Mammary epithelial cell (primary cell): ENCODE measurements at places on chromosomes 4 and X. TPM values are rescaled to one million over a fixed set of nuclear protein-coding genes. Genes with fewer than 3 reads are reported as not detected.
A peak's percentile ranks its signal among the peaks of the same experiment; 100 is the strongest.

DNA sequence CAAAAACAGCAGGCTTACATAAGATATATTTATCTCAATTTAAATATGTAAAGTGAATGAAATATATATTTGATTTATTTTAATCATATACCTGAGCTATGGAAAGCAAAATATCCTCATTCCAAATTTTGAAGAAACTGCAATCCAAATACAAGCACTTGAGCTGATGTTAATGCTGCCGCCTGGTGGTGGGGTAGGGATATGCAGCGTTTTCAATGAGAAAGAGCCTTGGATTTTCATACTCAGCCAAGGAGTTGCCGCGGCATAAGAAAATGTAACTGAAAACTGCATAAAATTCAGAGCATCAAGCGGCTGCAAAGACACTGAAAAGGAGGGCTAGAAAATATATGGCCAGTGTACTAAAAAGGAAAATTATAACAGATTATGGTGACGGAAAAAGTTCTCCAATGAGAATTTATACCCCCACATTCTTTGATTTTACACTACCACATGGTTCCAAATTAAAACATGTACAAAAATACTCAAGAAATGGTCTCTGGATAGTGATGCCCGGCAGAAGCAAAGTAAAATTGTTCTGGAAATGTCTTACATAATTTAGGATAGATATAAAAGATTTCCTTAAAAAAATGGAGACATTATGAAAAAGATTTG, 660.3 kb upstream of the PITX2 start:
- peak; percentile 32 for DNase-seq

- DNase-seq: peak; percentile 67
Observed at GRCh38 chr4:147825451-147826287, 93.8 kb downstream of the ARHGAP10 start.

DNA sequence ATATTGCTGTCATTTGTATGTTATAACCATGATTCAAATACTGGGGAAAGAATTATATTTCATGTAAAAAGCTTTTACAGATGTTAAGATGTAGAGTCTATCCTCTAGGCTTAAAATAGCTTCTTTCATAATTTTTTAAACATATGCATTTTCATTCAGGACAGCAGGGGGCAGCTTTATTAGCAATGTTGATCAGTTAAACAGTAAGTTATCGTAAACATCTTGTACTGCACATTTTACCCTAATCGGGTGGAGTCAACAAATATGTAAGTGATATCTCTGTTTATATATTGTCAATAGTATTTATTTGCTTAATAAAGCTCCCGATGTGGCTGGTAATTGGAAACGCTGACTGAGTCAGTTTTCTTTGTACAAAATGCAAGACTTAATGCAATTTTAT, 142.5 kb upstream of the MED14 start:
- peak; percentile 9 for DNase-seq

SPANXD gene
- not detected in 2 replicates for total RNA-seq

EDNRA gene
- 19.2 TPM for total RNA-seq

DNA sequence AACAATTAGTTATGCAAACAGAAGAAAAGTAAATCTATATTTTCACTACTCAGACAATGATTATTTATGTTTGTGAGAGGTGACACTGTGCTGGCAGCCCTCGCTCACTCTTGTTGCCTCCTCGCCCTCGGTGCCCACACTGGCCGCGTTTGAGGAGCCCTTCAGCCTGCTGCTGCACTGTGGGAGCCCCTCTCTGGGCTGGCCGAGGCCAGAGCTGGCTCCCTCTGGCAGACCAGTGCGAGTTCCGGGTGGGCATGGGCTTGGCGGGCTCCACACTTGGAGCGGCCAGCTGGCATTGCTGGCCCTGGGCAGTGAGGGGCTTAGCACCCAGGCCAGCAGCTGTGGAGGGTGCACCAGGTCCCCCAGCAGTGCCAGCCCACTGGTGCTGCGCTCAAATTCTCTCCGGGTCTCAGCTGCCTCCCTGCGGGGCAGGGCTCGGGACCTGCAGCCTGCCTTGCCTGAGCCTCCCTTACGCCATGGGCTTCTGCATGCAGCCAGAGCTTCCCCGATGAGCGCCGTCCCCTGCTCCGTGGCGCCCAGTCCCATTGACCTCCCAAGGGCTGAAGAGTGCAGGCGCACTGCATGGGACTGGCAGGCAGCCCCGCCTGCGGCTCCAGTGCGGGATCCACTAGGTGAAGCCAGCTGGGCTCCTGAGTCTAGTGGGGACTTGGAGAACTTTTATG, 902.6 kb downstream of the PDHA2 start:
- no peak for DNase-seq

- DNase-seq: peak; percentile 30
Observed at GRCh38 chr4:102477657-102478056, 23.5 kb upstream of the NFKB1 start.

OCRL gene
- total RNA-seq: 30.8 and 39.3 TPM in 2 replicates

FRMD7 gene
- not detected in 2 replicates for total RNA-seq

GRCh38 chr4:64814616-64815015, 405.4 kb upstream of the TECRL start:
- DNase-seq: no peak

- DNase-seq: no peak
Observed at GRCh38 chr4:80335226-80335553, 340 bp upstream of the CFAP299 start.

GRCh38 chrX:72312311-72312940, 6.7 kb upstream of the CITED1 start:
- peak; percentile 52 for DNase-seq

- peak; percentile 69 for DNase-seq
Observed at GRCh38 chrX:68114573-68115129, 318.6 kb downstream of the OPHN1 start.

- peak; percentile 40 for DNase-seq
Observed at GRCh38 chr4:21780148-21780547, 168.4 kb downstream of the KCNIP4 start.

SRPK3 gene
- 0.33 TPM for total RNA-seq

GRCh38 chr4:13766761-13767540, 139.4 kb upstream of the BOD1L1 start:
- DNase-seq: peak; percentile 35

EREG gene
- total RNA-seq: 9.5 TPM

GRCh38 chrX:46571423-46572339, 1.9 kb upstream of the CHST7 start:
- DNase-seq: no peak

TSPAN7 gene
- 0.59 and 0.61 TPM in 2 replicates for total RNA-seq

DNA sequence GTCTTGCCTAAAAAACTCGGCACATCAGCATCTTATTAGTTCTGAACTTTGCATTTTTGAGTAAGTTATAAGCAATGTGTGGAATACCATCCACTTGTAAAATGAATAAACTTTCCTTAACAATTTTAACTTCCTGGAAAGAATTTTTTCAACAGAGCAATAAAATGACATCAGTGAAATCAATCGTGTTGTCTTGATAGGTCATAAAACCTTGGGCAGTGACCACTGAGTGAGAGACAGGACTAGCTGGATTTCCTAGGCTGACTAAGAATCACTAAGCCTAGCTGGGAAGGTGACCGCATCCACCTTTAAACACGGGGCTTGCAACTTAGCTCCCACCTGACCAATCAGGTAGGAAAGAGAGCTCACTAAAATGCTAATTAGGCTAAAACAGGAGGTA, 403.0 kb upstream of the CNKSR2 start:
- no peak for DNase-seq

DNA sequence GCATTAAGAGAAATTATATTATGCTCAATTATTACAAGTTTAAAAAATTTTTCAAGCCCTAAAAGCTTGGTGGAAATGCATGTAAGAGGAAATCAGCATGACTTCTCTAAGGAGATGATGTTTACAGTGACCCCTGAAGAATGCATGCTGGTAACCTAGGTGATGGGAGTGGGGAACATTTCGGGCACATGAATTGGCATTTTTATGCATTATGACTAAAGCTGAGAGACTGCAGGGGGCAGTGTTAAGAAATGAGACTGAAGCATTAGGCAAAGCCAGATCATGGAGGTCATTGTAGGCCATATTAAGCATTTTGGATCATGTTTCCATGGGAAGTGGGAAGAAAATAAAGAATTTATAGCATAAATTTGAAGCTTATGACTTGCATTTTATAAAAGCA, 421.3 kb downstream of the FAT4 start:
- no peak for DNase-seq

DNA sequence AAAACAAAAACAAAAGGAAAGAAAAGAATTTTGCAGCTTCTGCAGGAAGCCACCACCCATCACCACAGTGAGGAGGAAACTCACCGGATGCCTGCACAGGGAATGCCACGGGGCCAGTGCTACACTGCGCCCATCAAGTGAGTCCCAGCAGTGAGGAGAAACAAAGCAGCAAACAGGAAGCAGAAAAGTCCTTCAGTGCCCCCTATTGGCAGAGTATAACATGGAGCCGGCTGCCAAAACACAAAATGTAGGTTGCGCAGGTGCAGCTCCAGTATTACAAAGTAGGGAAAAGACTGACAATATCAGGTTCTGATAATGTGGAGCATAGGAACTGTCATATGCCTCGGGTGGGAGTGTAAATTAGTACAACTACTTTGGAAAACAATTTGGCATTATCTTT, 23.3 kb upstream of the SCML2 start:
- no peak for DNase-seq

BMPR1B gene
- 1.7 and 2.7 TPM in 2 replicates for total RNA-seq

GRCh38 chr4:182221987-182222386, 21.2 kb upstream of the TENM3 start:
- DNase-seq: no peak

GAB1 gene
- 14.6 and 20.7 TPM in 2 replicates for total RNA-seq

RNF150 gene
- total RNA-seq: 5.0 TPM

RPS6KA6 gene
- 9.0 TPM for total RNA-seq

POU3F4 gene
- not detected in 2 replicates for total RNA-seq

DNA sequence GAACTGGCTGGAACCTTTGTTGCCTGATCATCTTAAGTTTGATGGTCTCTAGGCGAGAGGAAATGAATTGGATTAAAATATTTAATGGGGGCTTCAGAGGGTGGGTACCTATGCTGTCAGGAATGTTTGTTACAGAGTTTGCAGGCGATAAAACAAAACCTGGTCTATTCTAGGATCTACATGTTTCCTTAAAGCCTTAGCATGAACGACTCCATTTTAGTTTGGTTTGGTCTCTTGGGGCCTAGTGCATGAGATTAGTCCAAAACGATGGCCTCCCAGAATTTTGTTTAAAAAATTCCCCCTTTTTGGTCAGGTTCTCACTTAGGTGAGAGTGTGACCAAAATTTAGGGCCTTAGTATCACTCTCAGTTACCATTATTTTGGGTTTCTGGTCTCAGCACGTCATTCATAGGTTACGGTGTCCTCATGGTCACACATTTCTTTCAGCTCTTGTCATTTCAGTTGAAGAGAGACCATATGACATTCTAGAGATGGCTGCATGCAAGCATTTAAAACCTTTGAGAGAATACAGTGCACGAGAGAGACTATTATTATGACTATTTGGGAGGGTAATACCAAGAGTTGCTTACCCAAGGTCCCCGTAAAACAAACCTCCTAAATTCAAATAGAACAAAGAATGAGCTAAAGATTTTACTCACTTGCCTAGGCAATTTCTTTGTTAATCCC, 13.8 kb downstream of the MOB1B start:
- no peak for DNase-seq

RTL3 gene
- total RNA-seq: not detected in 2 replicates

- no peak for DNase-seq
Observed at GRCh38 chr4:170476351-170476750, 386.6 kb upstream of the AADAT start.

DNA sequence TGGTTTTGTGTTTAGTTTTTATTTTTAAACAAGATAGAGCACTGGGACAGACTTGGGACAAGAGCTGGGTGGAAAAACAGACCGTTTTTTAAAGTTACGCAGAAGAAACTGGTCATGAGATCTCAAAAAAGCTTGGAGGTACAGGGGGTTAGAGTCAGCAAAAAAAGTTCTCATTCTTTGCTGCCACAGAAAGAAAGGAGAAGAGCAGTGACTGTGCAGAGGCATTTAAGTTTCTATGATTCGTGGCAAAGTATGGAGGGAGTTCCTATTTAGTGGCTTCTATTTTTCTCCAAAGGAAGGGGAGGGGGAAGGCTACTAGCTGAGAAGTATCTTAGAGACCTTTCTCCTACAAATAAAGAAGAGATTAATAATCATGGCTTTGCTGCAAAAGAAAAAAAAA, 68.3 kb downstream of the MANBA start:
- DNase-seq: no peak
